ENCODE measurements at places on chromosomes 3 and 15.
A peak's percentile ranks its signal among the peaks of the same experiment; 100 is the strongest.

- no peak for DNase-seq
These were observed 30.4 kb downstream of the SNRPN start for GRCh38 chr15:24985224-24985623.

GRCh38 chr3:48194446-48195071, 6.3 kb upstream of the CDC25A start:
- peak; percentile 9 for DNase-seq

DNA sequence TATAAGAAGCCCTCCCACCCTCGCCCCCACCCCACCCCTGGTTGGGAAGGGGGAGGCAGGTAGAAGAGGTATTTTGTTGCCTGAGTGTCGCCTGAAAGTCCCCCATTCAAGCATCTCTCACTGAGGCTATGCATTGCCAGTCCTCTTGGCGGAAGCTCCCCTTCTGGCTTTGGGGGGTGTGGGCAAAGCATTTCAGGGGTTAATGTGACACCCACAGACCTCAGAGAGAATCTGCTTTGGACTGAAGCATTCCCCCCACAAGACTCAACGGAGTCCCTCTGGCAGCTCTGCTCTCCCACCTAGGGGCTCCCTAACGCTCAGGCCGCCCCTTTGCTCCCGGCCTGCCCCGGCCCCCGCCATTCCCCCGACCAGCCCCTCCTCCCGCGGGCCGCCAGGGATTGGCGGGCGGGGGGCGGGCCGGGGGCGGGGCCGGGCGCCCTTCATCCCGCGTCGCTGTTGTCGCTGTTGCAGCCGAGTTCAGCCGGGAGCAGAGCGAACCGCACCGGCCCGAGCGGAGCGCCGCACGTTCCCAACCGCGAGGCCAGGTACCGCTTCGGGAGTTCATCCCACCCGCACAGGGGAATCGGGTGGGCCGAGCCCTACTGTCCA, at the start of gene SLC38A3:
Gene SLC38A3, plus strand, starts transcription at position 468 of the 609 bp plus-strand sequence. CDS start 8,929 bp downstream, outside the sequence.
- no peak for DNase-seq

DNA sequence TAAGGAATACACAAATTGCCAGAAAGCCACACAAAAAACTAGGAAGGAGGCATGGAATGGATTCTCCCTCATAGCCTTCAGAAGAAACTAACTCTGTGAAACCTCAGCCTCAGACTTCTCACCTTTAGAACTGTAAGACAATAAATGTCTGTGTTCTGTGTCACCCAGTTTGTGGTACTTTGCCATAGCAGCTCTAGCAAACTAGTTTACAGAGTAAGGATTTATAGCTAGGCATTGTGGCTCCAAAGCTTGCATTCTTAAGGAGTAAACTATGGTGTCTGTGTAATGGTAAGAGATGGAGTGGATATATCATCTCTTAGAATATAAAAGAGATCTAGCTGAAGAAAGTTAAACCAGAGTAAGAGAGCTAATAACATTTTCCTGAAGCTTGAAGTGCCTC, 18.9 kb downstream of the EPHA6 start:
- no peak for DNase-seq

DNA sequence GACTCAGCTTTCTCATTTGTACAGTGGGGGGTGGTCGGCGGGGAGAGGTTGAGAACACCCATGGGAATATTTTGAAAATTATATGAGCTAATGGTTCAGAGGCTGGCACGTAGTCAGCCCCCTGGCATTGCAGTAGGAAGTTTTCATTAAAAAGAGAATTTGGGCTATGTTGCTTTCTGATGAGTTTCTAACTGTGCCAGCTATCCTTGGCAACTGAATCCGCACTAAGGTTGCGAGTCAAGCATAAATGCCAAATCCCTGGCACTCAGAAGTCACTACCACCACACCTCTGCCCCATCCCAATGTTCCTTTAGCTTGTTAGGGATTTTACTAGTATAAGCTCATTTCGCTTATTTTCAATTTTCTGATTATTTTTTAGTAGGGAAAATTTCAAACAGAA, 91.6 kb downstream of the DNASE1L3 start:
- no peak for DNase-seq

- no peak for DNase-seq
These were observed 366.8 kb upstream of the UMPS start for GRCh38 chr3:124363476-124363875.

All from amygdala (tissue), 56 donors.